ENCODE measurements at places on chromosomes 1 and 21.

- DNase-seq: no peak
Measured at GRCh38 chr1:7380712-7381111, 390.4 kb upstream of the VAMP3 start.

DNA sequence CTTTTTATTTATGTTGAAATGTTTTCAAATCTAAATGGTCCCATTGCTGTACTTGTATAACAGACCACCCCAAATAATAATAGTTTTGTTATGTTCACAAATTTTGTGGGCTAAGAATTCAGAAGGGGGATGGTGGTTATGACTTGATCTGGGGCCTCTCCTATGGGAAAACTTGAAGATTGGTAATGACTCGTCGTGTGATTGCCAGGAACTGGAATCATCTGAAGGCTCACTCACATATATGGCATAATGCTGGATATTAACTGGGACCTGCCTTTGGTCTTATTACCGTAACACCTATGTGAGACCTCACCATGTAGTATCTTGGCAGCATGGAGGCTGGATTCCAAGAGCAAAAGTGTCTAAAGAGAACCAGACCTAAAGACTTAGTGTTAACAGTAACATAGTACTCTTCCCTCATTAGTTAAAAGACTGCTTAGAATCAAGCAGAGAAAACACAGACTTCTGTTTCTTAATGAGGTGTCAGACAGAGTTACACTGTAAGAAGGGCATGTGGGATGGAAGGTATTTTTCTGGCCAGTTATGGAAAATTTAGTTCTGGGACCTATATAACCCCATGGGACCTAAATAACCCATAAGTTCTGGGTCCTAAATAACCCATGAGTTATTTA is 11.9 kb downstream of the LYPLAL1 start:
- no peak for DNase-seq

DNA sequence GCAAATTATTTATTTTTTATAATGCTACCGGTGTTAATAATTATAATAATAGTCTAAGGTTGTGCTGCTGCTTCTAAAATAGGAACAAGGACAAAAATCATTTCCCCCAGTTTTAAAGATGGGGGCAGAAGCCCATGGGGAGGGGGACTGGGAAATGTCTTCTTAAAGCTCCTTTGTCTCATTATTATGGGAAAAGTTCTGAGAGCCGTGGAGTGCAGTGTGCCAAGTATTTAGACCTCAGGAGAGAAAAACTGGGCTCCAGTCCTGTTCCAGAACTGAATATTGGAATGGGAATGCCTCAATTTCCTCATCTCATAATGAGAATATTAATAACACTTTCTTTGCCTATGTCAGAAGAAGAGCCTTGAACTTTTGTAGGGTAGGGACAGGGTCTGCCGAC is 40.9 kb upstream of the ATF3 start:
- no peak for DNase-seq

DNA sequence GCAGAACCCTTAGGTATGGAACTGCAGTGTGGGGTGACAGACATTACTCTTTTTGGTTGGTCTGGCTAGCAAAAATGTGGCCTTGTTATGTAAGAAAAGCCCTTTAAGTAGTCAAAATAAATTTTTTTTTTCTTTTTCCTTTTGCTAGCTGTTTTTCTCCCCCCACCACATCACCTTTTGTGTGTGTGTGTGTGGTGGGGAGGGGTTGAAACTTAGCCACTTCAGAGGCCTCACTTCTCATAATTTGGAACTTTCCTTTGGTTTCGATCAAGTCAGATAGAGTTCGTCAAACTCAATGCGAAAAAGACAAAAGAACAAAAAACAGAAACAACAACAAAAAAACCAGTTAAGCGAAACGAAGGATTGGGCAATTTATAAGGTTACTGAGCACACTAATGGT is 1.9 kb upstream of the PRMT2 start:
- no peak for DNase-seq

All from stimulated activated naive CD4-positive, alpha-beta T cell treated with Interleukin-2 at 50 U/mL for 16 hours (primary cell).